ENCODE measurements at places on chromosomes 1 and 21. TPM values are rescaled to one million over a fixed set of nuclear protein-coding genes. Genes with fewer than 3 reads are reported as not detected.

The HIPK1 gene
- total RNA-seq = 78.9 TPM

The TEX38 gene
- total RNA-seq = not detected

The CFHR4 gene
- not detected for total RNA-seq

The RAB25 gene
- total RNA-seq = not detected

The GBP4 gene
- 9.7 TPM for total RNA-seq

The FALEC gene
- not detected for total RNA-seq

The ALX3 gene
- total RNA-seq = not detected

DNA sequence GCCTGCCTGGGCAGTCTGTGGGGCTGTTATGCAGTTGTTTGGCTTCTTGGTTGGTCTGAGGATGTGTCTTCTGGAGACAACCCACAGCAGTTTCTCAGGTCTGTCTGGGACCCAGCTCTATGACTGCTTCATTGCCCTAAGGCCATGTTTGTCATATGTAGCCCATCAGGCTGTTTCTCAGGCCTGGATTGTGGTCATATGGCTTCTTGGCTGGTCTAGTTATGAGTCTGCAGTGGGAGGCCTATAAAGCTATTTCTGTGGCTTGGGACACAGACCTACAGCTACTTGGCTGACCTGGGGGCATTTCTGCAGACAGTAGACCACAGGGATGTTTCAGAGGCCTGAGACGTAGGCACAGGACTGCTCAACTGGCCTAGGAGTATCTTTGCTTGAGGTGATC, 41.5 kb downstream of the CHIA start:
- no peak for DNase-seq

GRCh38 chr21:33076600-33077329, 6.8 kb downstream of the OLIG1 start:
- DNase-seq = no peak

DNA sequence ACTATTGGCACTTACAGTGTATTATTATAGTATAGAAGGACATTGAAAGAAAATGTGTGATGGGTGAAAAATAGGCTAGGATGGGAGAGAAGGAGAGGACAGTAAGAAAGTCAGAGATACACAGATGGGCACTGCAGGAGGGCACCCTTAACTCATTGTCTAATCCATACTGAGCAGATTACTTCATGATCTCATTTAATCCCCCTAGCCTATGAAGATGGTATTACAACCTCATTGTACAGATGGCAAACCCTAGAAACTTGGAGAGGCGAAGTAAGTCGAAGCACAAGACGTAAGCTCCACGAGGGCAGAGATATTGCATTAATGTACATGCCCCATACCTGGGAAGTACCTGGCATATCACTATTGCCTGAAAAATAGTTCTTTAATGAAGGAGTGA, 346.9 kb upstream of the DAB1 start:
- no peak for DNase-seq

GRCh38 chr1:193538003-193538354, 351.6 kb upstream of the B3GALT2 start:
- no peak for DNase-seq

DNA sequence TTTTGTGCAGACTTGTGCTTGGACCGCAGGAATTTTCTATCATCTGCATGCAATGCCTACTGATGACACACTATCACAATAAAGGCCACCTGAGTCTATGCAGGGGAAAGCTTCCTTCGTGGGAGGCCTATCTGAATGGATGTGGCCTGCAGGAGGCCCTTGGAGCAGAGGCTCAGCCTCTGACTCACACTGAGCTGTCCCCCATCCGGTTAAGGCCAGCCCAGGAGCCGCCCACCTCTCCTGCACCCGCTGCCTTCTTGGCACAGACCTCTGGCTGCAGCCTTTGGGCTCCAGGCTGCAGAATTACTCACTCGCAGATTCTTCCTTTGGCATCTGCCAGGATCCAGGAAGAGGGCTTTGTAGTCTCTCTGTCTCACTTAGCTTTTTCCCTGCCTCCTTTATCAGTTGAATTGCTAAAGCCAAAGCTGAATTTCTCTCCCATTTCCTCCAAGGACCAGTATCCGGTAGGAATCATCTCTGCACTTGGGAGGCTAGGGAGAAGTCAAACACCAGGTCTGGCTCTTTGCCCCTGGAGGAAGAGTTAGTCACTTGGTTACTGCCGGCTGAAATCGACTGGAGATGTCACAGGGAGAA, 65.1 kb upstream of the JUN start:
- no peak for DNase-seq

DNA sequence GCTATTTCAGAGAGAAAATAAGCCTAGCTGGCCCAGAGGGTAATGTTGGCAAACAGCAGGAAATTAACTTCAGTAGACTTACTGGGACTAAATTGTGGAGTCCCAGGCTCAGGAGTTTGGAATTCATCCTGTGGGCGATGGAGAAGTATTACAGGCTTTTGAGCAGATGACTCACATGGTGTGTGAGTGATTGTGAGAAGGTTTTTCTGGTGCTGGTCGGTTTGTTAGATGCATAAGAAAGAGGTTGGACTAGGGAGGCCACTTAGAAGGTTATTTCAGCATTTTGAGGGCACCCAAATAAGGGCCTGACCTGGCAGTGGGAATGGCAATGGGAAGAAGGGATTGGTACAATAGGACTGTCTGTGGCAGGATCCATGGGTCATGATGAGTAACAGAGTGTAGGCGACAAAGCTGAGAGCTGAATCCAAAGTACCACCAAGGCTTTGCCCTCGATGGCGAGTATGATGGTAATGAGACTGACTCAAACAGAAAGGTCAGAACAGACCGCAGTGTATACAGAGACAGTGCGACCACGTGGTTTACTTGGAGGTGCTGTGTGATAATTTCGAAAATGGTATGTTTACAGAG, 69.2 kb upstream of the KIF26B start:
- no peak for DNase-seq

DNA sequence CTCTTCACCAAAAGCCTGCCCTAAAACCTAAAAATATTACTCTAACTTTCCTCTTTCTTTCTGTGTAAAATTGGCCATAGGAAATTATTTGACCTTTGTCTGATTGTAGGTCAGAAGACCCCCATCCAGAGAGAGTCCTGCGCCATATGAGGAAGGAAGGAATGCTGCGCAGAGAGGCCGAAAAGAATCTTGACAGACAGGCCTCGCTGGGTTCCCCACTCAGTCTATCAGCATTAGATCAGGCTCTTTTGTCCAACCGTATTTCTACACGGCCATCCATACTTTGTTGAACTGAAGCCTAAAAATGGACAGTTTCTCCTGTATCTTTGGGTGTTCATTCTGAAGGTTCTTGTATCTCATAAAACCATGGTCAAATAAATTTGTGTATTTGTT, 4.3 kb upstream of the SLC30A2 start:
- no peak for DNase-seq

DNA sequence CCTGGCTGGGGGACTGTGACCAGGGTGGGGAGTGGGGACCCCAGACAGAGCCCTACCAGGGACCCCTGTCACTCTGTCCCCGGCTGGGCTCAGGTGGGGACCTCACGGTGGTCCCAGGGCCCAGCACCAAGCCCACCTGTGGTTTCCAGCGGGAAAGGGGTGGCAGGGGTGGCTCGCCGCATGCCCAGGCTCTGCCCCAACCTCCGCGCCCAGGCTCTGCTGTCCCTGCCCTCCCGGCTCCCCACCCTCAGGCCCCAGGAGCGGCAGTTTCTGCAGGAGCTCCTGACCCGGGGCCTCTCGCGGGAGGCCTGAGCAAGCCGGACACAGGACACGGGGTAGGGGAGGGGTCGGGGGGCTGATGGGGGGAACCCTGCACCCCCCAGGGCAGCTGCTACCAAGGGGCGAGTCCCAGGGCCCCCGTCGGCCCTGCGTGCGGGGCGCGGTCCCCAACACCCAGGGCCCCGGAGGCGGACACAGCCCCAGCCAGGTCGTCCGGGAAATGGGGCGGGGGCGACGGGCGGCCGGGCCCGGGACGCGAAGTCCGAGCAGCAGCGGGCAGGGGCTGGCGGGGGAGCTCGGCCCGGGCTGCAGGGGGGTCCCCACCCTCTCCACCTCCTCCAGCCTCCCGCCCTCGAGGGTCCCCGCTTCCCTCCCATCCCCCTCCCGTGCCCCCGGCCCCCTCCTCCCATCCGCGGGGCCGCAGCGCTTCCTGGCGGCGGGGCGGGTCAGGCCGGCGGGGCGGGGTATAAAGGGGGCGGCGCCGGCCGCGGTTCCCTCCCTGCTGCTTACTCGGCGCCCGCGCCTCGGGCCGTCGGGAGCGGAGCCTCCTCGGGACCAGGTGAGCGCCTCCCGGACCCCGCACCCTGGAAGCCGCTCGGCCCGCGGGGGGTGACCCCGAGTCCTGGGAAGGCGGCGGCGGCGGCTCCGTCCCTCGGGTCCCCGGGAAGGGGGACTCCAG, at the start of gene COL6A2:
Gene COL6A2 (plus strand): TSS at position 777 of the 958 bp plus-strand sequence.
- DNase-seq = peak; percentile 90

DNA sequence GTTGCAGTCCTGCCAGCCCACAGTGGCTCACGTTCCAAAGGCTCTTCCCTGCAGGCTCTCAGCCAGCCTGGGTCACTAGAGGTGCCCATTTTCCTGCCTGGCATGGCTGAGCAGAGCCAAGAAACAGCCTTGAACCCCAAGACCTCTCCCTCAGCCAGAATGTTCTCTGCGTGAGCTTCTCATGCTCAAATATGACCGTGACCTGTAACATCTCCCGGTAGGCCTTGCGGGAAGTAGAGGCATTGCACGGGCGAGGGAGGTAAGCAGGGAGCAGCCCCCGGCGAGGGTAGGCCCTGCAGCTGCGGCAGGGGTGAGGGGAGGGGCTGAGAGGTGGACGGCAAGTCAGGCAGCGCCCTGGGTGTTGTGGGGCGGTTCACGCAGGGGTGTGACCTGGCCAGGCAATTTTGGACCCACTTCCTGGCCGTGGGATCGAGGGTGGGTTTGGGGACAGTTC, 20.0 kb downstream of the RRP1 start:
- DNase-seq = no peak

DNA sequence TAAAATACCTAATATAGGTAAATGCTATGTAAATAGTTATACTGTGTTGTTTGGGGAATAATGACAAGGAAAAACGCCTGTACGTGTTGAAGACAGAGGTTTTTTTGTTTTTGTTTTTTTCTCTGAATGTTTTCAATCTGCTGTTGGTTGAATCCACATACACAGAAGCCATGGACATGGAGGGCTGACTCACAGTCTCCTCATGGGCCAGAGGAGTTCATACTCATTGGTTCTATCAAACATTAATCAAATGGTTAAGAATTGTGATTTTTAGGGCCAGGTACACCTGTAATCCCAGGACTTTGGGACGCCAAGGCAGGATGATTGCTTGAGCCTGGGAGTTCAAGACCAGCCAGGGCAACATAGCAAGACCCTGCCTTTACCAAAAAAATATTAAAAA, 20.5 kb downstream of the MIER1 start:
- no peak for DNase-seq

DNA sequence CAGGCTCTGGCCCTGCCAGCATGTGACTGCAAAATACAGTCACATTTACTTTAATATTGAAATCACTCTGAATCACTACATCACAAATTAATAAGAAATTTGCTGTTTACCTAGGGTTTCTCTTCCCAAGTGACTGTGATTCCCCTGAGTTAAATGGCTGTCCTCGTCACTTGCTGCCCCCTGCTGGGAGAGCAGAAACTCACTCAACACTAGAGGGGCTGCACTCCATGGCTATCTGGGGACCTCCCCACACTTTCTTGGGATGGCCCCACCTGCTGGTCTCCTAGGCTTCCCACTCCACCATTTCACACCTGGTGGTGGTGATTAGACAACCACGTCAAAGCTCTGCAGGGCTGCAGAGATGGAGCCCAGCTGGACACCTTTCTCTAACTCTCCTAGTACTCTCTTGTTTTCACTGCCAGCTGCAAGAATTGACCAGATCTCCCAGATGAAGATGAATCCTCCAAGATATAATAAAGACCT, 63.4 kb downstream of the CD2 start:
- no peak for DNase-seq

DNA sequence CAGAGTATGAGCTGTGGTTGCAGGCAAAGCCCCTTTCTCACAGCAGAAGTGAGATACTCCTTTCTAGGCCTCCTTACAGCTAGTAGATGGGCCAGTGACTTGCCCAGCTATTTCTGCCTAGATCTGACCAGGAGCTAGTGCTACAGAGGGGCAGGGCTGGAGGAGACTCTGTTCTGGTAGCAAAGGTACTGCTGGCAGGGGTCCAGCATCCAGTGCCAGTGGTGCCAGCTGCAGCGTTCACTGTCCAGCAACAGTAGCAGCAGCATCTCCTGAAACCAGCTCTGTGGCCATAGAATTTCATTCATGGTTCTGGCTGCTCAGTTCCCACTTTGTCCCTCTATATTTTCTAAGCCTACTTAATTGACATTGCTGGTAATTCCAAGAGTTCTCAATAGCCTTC, 62.5 kb upstream of the CNN3 start:
- no peak for DNase-seq

DNA sequence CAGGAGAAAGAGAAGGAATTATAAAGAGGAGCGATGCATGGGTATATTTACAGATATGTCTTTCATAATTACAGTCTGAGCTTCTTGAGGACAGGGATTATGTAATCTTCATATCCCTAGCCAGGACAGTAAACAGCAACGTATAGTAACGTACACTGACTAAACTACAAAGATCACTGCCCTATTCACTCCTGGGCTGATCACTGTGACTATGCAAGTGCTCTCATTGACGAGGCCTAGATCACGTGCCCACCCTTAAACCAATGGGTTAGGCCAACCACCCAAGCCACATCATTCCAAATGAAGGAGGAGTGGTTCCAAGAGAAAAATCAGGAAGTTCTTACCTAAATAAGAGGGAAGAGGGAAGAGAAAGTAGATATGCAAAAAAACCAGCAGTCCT, 18.5 kb downstream of the PIK3R3 start:
- DNase-seq = no peak

GRCh38 chr1:234659538-234659937, 49.6 kb upstream of the IRF2BP2 start:
- no peak for DNase-seq

DNA sequence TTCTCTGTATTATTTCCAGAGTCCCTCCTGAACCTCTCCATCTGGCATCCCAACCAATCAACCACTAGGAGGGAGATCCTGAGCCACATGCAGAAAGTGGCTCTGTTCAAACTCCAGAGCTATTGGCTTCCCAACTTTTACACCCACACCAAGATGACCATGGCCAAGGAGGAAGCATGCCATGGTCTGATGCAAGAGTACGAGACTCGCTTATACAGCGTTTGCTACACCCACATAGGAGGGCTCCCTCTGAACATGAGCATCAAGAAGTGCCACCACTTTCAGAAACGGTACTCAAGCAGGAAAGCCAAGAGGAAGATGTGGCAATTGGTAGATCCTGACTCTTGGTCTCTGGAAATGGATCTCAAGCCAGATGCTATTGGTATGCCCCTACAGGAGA, 23.6 kb downstream of the RGSL1 start:
- no peak for DNase-seq

- DNase-seq = peak; percentile 94
Measured at GRCh38 chr1:151993734-151994496, at the start of gene S100A10. Gene S100A10, minus strand, starts transcription at chr1:151993859. Its CDS starts 7,629 bp downstream, at chr1:151986230.

GRCh38 chr1:59013276-59013927, 229.6 kb upstream of the JUN start:
- no peak for DNase-seq

Data from mesenteric fat pad (tissue), 1 donor.